ENCODE measurements at places on chromosomes 11 and 22. TPM values are rescaled to one million over a fixed set of nuclear protein-coding genes. Genes with fewer than 3 reads are reported as not detected.

Gene DEFB131B
- total RNA-seq = not detected

Gene MUC2
- total RNA-seq = not detected

Gene SYT7
- total RNA-seq = not detected

Gene ACTN3
- total RNA-seq = not detected

Gene C22orf15
- not detected for total RNA-seq

Gene TBC1D10A
- total RNA-seq = 54.2 TPM

DNA sequence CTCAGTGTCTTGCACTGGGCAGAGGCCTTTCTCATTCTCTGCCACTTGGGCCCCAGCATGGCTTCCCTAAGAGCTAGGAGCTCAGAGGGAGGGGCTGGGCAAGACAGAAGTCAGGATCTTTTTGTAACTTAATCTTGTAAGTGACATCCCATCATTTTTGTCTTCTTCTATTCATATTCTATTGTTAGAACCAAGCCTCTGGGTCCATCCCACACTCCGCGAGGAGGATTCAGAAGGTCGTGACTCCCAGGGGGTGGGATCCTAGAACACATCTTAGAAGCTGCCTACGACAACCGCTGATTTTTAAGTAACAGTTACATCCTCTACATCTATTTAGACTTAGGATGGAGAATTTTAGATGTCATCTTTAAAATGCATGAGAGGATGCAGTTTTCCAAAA, 1.5 kb upstream of the IL17RA start:
- no peak for DNase-seq

GRCh38 chr11:131691181-131692041, 321.0 kb downstream of the NTM start:
- no peak for DNase-seq

DNA sequence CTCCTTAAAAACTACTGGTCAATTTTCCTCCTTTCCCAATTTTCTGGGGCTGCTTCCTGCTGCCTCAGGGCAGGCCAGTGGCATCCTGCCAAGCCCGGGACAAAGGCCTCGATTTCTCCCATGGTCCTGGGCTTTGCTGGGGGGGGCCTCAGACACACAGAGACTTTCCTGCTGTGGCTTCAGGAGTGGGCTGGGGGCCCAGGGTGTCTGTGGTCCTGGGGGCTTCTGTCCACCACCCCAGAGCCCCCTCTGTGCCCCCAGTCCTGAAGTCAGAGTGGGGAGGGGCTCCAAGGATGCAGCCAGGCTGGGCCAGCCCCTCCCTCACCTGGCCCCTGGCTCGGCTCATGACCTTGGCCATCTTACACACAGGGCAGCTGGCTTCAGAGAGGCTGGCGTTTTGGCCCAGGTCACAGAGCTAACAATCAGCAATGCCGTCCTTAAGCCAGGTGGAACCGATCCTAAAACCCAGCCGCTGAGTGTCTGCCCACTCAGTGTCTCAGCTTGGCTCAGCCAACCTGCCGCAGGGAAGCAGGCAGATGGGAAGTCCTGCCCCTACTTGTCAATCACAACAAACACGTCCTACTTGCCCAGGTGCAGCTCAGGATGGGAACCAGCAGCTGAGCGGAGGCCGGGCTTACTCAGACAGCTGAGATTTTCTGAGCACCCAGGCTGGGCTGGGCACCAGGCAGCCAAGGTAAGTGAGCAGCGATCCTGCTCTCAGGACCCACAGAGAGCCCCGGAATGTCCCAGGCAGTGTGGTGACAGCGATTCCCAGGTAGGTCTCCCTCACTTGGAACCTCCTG, 34.6 kb downstream of the OSBPL5 start:
- no peak for DNase-seq

DNA sequence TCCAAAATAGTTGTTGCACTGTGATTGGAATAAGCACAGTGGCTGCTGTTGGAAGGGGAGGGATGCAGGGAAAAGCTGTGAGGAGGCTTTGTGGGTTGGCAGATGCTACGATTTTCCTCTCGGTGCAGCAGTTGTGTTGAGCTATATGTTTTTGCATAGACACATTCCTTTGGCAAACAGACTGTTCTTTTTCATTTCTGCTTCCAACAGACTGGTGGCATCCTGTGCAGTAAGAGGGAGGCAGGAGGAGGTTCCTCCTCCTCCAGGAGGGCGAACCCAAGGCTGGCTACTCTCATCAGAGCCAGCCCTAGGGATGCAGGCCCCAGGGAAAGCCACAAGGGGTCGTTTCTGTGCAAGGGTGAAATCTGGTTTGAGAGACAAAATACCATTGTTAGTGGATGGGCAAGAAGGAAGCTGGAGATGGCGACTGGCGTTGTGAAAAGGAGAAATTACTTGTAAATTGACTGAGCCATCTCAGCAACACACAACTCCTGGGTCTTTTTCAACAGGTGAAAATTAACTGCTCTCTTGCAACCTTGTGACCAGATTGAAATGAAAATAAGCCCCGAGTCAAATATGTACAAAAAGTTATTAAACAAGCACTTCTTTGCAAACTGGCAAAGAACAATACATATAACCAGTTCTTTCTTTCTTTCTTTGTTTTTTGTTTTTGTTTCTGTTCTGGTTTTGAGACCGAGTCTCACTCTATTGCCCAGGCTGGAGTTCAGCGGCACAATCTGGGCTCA, 26.5 kb upstream of the UBASH3B start:
- DNase-seq = no peak

- DNase-seq = no peak
These were observed 36.1 kb upstream of the AMOTL1 start for GRCh38 chr11:94731880-94732601.

GRCh38 chr11:134581966-134582769, 170.1 kb upstream of the B3GAT1 start:
- no peak for DNase-seq

- no peak for DNase-seq
These were observed 37.6 kb downstream of the MS4A2 start for GRCh38 chr11:60125956-60126585.

DNA sequence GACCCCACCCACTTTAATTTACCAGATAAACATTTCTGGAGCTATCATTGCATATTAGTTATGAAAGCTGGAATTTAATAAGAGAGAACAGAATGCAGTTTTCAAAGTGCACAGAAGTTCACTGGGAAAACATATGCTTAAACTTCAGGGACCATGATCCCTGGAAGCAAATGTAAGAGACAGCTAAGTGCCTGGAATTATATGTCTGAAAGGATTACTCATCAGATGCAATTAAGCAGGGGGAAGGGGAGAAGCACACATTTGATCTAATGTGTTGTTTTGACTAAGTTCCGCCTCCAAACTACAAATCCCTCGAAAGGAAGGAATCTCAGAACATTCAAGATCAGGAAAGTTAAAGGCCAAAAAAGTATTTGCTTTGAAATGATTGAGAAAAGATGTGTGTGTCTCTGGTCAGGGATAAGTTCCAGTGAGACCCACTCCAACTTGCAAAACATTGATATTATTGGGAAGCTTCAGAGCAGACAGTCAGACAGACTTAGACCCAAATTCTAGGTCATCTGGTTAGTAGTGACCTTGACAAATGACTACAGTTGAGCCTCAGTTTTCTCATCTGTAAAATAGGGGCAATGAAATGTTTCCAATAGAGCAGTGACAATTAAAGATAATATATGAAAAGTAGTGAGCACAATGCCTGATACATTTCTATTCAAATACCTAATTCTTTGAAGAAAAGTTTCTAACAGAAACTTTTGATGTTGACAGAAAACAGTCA, 147.6 kb downstream of the ME3 start:
- DNase-seq = no peak

DNA sequence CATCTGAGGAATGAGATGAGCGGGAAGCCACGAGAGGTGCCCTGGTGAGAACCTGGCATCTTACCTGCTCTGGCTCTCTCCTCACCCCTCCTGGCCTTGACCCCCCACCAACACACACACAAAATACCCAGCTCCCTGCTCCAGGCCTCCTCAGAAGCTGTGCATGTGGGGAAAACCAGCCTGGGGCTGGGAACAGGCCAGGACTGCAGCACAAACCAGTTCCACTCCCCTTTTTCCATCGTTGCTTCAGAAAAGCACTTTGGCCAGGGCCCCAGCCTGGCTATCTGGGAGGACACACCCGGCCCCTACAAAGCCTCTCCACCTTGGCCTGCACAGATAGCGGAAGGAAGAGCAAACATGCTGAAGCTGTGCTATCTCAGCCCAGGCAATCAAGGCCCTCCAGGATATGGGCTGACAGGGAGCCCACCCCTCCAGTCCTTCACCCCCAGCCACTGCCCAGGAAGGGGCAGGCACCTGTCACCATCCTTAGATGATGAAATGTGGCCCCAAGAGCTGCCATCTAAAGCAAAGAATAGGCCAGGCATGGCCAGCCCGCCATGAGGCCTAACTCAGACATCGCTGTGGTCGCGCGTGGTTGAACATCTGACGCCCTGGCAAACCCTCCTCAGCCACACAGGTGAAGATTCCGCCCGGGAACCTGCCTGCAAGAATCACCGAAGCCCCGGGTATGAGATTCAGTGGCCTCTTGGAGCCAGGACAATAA, 35.4 kb downstream of the PISD start:
- DNase-seq = no peak

GRCh38 chr11:94757037-94757735, 11.0 kb upstream of the AMOTL1 start:
- DNase-seq = no peak

- DNase-seq = no peak
These were observed 53.7 kb upstream of the E2F8 start for GRCh38 chr11:19294444-19294843.

DNA sequence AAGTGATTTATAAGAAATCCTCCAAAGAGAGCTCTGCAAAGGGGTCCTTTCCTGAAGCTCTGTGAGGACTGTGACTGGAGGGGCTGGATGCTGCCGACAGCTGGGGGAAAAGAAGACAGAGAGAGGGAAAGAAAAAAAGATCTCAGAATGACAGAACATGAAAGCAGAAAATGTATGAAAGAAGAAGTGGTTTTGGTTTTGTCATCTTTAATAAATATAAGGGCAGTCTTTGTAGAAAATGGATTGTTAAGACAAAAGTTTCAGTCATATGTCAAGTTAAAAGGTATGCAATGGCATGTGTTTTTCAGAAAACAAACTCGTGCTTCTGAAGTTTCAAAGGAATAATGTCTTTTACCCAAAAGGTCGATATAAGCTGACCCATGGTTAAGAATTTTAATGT, 105.5 kb downstream of the CCDC83 start:
- no peak for DNase-seq

DNA sequence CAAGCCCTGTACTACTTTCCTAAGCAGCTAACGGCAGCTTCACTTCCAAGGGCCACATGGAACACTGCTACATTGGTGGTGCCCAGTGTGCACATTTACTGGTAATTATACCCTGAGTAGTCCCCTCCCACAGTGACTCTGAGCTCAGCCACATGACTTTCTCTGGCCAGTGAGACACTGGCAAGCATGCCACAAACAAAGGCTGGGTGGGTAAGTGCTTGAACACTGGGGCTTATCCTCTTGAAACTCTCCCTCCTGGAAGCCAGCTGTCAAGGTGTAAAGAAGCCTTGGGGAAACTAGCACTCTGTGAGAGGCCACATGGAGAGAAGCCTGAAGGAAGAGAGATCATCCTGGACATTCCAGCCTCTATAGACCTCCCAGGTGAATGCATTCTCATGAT, 54.4 kb upstream of the DRD2 start:
- no peak for DNase-seq
